ENCODE measurements at places on chromosomes 2 and 18.

DNA sequence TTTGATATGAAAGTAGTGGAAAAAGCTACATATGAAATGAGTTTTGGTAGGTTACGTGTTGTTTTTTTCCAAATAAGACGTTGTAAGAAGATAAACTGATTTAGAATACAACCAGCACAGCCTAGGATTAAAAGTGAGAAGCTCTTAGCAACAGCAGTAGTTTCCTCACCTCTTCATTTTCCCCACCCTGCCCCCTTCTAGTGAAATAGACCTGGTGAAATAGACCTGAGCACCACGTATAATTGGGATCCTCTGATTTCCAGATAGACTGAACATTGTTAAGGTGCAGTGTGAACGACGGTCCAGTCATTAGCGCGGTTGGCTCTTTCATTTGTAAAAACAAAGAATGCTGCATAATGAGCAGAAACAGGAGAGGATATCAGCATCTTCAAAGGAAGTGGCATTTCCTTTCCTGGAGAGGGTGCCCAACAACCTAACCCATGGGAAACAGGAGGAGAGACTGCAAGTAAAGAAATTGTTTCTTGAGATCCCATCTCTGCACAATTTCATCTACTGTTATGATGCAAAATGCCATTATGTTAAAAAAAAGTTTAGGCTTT lies 114.3 kb downstream of the FIGN start:
- no peak for DNase-seq

- DNase-seq = no peak
Observed at GRCh38 chr18:58297198-58297597, 253.2 kb downstream of the NEDD4L start.

DNA sequence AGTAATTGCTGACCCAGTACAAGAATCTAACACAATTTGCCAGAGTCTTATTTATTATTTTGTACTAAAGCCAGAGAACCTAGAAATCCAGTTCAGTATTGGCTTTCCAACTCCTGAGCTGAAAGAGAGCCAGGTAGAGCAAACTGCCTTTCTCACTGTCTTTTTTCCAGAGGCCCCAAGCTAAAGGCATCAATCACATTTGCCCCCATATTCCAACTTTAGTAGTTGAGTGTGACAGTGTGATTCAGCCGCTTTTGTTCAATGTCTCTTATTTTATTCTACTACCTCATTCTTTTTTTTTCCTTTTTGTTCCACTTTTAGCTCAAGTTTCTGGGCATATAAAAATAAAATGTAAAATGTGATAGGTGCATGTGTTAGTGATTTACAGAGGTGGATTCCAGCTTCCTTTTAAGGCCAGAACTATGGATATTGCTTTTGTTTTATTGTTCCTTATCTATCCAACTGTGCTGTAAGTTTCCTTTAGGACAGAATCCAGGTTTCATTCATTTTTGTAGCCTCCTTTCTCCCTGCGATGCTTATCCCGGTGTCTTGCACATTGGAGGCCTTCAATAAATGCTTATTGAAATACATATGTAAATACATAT lies 153.0 kb downstream of the ZEB2 start:
- no peak for DNase-seq

GRCh38 chr2:224145751-224146355 lies 106.8 kb upstream of the SERPINE2 start:
- no peak for DNase-seq

Data from NCI-H1694 (cell line).